HCT116 (cell line): ENCODE measurements at places on chromosomes 3 and 15.
A peak's percentile ranks its signal among the peaks of the same experiment; 100 is the strongest.

- DNase-seq: no peak
These were observed 114.4 kb downstream of the PDZRN3 start for GRCh38 chr3:73510334-73510733.

GRCh38 chr3:113575206-113575605, 42.9 kb downstream of the SIDT1 start:
- DNase-seq: no peak

DNA sequence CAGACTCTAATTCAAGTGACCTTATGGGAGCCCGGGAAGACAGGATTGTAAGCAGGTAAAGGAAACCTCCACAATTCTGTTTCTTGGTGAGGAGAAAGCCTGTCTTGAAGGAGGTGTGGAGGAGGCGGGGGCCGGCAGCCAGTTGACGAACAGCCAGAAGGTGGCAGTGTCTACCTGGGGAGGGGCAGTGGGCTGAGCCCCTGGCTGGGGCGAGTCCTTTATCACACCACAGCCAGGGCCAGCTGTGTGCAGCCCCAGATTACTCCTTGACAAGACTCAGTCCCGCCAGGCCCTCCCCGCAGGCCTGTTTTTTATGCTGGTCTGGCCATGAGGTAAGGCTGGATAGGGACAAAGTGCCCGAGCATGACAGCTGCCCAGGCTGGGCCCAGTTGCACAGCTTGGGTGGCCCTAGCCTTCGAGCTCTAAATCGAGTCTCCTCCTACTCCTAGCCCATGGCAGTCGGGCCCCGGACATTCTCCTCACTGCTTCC, 40.9 kb upstream of the IDH2 start:
- DNase-seq: peak; percentile 57

GRCh38 chr3:126617571-126617970, 37.4 kb downstream of the TXNRD3 start:
- no peak for DNase-seq

GRCh38 chr3:9331171-9331570, 31.7 kb upstream of the THUMPD3 start:
- no peak for DNase-seq
